Activated CD4-positive, alpha-beta T cell treated with anti-CD3 and anti-CD28 coated beads for 36 hours (primary cell): ENCODE measurements at places on chromosomes 16 and 17. TPM values are rescaled to one million over a fixed set of nuclear protein-coding genes. Genes with fewer than 3 reads are reported as not detected.

Gene FBXO39
- total RNA-seq, result 0.19 TPM

Gene ABCA6
- total RNA-seq, result not detected

Gene CPPED1
- total RNA-seq, result 8.0 TPM

Gene HSPB9
- total RNA-seq, result 0.09 TPM

GRCh38 chr16:853981-854807 lies 53.7 kb upstream of the GNG13 start:
- no peaks in the 10 kb centered on the region for H3K27me3 ChIP-seq
- H3K4me3 ChIP-seq, result no peak overlapping the region
- H3K27ac ChIP-seq, result no peak overlapping the region

GRCh38 chr16:67841198-67841815 lies 813 bp upstream of the THAP11 start:
- peak overlapping the region; percentile 94 for H3K4me3 ChIP-seq
- H3K4me1 ChIP-seq, result peaks cover 33% of the 10 kb centered on the region
- DNase-seq, result no peak
- peaks cover 15% of the 10 kb centered on the region for H3K36me3 ChIP-seq

DNA sequence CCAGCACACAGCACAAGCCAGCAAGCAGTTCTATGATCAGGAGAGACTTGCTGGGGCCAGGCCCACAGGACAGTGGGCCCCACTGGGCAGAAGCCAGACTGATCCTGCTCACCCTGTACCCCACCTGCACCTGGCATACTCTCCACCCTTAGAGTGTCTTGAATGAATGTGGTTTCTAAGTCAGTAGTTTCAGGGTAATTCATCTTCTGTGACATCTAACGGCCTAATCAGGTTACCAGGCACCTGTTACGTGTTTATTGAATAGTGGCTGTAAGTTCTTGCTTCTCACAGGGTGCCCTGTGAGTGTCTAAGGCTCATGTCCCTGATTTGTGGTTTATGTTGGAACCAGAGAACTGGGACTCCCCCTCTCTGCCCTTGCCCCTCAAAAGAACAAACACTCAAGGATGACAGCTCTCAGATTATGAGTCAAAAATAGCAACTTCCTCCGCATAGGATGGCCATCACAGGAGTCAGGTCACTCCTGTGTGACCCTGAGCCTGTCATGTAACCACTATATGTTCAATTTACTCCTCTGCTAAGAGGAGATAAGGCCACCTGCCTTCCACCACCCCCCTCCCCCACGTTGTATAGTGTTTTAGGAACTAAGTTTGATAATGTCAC lies 7.0 kb upstream of the OR2C1 start:
- no peak for DNase-seq
- H3K27me3 ChIP-seq, result no peaks in the 10 kb centered on the region
- no peak overlapping the region for H3K4me3 ChIP-seq
- H3K27ac ChIP-seq, result no peak overlapping the region

DNA sequence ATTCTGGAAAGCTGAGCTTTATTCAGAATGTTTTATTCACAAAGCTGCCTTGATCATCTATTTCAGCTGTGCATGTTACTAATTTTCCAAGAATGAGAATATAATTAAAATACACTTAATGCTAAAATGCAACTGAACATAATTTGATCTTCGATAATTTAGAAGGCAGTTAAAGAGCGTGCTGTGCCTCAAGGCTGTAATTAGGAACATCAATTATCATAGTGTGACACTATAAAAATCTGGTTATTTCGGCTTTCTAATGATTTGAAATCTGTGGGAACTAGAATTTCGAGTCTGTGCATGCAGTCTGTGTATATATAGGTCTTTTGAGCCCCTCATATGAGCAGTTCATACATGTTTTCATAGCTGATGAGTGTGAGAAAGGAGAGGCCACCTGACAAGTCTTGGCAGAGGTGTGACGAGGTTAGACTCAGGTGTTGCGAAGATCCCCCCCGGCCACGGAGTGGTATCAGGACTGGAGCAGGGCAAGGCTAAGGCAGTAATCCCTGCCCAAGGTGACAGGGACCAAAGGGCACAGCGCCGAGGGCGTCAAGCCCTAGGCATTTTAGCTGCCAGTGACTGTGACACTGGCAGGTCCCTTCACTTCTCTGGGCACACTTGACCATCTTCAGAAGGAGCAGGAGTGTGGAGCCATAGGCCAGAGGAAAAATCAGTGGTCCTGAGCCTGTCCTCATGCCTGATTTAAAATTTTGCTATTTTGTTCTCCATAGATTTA lies 328.5 kb downstream of the SNX29 start:
- no peaks in the 10 kb centered on the region for H3K4me1 ChIP-seq
- H3K36me3 ChIP-seq, result peaks cover 10% of the 10 kb centered on the region
- H3K27ac ChIP-seq, result no peak overlapping the region
- no peaks in the 10 kb centered on the region for H3K27me3 ChIP-seq
- DNase-seq, result no peak
- no peak overlapping the region for H3K4me3 ChIP-seq

GRCh38 chr16:57993897-57994296 lies 6.6 kb downstream of the ZNF319 start:
- DNase-seq, result no peak
- peaks cover 33% of the 10 kb centered on the region for H3K4me1 ChIP-seq
- no peak overlapping the region for H3K4me3 ChIP-seq
- H3K27ac ChIP-seq, result no peak overlapping the region

DNA sequence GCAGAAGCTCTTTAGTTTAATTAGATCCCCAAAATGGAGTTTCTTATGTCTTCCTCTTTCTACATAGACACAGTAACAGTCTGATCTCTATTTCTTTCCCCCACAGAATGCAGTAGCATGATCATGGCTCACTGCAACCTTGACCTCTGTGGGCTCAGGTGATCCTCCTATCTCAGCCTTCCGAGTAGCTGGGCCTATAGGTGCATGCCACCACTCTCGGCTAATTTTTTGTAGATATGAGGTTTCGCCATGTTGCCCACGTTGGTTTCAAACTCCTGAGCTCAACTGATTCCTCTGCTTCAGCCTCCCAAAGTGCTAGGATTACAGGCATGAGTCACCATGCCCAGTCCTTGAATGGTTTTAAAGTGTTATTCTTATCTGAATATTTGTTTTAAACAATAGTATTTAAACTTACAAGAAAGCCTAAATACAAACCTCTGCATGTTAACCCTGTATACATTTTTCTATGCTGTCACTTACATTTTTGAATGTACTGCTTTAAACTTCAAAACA lies 120.6 kb downstream of the GOSR1 start:
- peaks cover 22% of the 10 kb centered on the region for H3K4me1 ChIP-seq
- no peak for DNase-seq
- H3K27me3 ChIP-seq, result no peaks in the 10 kb centered on the region
